ENCODE measurements at places on chromosomes 5 and 9. TPM values are rescaled to one million over a fixed set of nuclear protein-coding genes. Genes with fewer than 3 reads are reported as not detected.

ECM2 gene
- total RNA-seq, result not detected

TMEM252 gene
- not detected for total RNA-seq

CMYA5 gene
- total RNA-seq, result 2.9 TPM

KCNV2 gene
- total RNA-seq, result not detected

IFNB1 gene
- not detected for total RNA-seq

FAM120A gene
- 65.2 TPM for total RNA-seq

NUDT2 gene
- total RNA-seq, result 30.0 TPM

SLU7 gene
- 41.2 TPM for total RNA-seq

PCDHB9 gene
- 0.71 TPM for total RNA-seq

FBN2 gene
- total RNA-seq, result 31.9 TPM

KIF24 gene
- 1.2 TPM for total RNA-seq

TAF1L gene
- not detected for total RNA-seq

AGXT2 gene
- total RNA-seq, result not detected

MAP1B gene
- 136 TPM for total RNA-seq

RANBP3L gene
- not detected for total RNA-seq

IFNA13 gene
- total RNA-seq, result not detected

PTGS1 gene
- total RNA-seq, result 0.07 TPM

CCNI2 gene
- 1.6 TPM for total RNA-seq

AK8 gene
- total RNA-seq, result 1.6 TPM

FOXD4L5 gene
- 0.04 TPM for total RNA-seq

MYO10 gene
- total RNA-seq, result 70.0 TPM
